Inflammatory macrophage (primary cell): ENCODE measurements at places on chromosomes 12 and 14.

DNA sequence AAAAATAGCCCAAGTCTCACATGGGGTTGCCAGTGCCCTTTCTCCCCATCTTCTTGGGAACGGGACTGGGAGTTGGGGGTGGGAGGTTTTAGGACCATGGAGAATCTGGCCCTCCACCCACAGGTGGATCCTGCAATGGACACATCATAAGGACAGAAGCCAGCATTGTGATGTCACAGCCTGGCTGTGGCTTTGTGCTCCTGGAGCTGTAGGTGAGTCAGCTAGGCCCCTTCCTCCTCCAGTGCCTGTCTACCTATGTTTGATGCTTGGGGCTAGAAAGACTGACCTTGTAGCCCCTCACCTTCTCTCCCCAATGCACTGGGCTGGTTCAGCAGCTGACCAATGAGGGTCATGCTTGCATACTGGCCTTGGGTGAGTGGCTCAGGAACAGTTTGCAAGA is at the start of gene CCDC197:
Gene CCDC197 (plus strand): TSS at position 220 of the 400 bp plus-strand sequence. CDS start 831 bp downstream, outside the sequence.
- no peak for DNase-seq

DNA sequence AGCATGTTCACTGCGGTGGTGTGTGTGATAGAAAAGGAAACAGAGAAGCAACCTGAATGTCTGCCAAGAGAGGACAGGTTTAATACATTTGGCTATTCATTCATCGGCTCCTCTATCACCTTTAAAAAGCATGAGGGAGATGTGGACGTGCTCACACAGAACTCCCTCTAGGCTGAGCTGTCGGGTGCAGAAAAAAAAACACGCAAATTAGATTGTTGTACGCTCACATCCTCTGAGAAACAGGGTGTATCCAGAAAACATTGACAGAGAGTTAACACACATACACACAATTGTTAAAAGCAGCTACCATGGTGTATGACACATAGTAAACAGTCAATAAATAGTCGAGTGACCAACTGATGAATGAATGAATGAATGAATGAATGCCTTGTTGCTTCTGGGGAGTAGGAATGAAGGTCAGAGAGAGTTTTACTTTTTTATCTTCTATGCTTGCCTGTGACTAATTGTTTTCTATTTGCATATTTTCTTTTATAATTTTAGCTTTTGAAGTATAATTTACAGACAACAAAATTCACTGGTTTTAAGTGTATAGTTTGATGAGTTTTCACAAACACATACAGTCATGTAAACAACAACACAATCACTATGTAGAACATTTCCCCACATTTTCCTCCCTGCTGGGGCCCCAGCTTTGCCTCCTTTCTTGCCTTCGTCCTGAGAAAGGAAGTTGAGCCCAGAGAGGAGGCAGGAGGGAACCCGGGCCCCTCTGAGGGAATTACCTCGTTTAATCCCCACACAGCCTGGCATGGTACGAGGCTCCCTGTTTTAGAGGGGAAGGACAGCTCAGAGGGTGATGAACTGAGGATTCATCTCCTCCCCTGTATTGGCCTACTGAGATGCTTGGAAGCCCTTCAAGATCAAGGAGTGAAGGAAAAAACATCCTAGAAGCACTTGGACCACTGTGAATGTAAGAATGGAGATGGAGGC is 19.7 kb upstream of the FAM222A start:
- no peak for DNase-seq

GRCh38 chr14:65360144-65360784 is 52.3 kb upstream of the FUT8 start:
- no peak for DNase-seq

GRCh38 chr12:69834147-69834546 is 9.1 kb downstream of the MYRFL start:
- no peak for DNase-seq

GRCh38 chr14:82759656-82760055 is 1226.0 kb upstream of the SEL1L start:
- DNase-seq, result no peak

- no peak for DNase-seq
These were observed 18.7 kb upstream of the CCDC91 start for GRCh38 chr12:28171356-28172060.

DNA sequence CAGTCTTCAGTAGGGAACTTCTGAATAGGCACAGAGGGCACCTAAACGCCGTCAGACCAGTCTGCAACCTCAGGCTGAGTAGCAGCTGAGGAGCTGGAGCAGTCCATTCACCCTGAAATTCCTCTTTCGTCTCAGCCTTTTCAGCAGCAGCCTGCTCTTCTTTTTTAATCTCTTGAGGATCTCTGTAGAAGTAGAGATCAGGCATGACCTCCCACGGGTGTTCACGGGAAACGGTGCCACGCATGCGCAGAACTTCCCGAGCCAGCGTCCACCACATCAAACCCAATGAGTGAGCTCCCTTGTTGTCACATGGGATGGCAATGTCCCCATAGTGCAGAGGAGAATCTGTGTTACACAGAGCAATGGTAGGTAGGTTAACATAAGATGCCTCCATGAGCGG is 11.1 kb upstream of the MARK3 start:
- no peak for DNase-seq

GRCh38 chr12:116544656-116545055 is 14.5 kb upstream of the MAP1LC3B2 start:
- DNase-seq, result no peak

GRCh38 chr12:2301531-2302461 is 249.0 kb downstream of the CACNA1C start:
- DNase-seq, result no peak

DNA sequence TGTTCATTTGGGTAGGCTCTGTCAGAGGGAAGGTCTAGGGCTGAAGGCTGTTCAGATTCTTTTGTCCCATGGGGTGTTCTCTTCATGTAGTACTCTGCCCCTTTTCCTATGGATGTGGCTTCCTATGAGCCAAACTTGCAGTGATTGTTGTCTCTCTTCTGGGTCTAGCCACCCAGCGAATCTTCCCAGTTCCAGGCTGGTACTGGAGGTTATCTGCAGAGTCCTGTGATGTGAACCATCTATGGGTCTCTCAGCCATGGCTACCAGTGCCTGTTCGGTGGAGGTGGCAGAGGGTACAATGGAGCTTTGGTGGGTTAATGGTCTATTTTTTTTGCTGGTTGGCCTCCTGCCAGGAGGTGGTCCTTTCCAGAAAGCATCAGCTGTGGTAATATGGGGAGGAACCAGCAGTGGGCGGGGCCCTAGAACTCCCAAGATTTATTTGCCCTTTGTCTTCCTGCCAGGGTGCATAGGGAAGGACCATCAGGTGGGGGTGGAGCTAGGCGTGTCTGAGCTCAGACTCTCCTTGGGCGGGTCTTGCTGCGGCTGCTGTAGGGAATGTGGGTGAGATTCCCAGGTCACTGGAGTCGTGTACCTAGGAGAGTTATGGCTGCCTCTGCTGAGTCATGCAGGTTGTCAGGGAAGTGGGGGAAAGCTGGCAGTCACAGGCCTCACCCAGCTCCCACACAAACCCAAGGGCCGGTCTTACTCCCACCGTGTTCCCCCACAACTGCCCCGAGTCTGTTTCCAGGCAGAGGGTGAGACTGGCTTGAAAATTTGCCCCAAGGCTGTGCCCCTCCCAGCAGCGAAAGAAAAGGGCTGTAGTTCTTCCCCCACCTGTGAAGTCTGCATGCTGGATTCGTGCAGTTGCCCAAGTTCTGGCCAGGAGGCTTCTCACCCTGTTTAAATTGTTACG is 17.5 kb downstream of the MTRFR start:
- no peak for DNase-seq

GRCh38 chr12:89674326-89674942 is 34.2 kb downstream of the ATP2B1 start:
- no peak for DNase-seq

DNA sequence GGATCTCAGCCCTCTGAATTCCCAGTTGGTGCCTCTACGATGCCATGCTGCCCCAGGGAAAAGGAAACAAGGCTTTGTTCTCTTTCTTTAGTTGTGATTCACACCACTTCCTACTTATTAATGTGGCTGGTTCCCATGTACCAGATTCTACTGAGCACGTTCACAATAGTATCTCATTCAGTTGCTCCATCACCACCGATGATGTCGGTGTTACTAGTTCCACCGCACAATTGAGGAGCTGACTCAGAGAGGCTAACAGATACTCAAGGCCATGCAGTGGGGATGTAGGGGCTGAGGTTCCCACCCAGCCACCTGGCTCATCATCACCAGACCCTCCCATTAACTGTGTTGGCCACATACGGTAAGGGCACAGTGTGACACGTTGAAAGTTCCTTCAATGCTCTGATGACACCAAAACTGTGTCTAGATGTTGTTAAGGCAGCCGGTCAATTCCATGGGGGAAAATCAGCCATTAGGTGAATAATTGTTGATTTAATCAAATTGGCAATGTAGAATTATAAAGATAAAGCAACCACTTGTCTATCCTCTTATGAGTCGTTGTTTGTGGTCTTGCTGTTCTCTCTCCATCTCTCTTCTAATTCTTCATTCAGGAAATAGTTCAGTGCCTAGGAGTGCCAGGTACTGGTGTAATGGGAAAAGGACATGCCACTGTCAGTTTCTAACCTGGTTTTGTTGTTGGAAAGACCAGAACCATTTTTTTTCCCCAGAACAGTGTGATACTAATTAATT is 244.2 kb upstream of the CRY1 start:
- peak; percentile 9 for DNase-seq

DNA sequence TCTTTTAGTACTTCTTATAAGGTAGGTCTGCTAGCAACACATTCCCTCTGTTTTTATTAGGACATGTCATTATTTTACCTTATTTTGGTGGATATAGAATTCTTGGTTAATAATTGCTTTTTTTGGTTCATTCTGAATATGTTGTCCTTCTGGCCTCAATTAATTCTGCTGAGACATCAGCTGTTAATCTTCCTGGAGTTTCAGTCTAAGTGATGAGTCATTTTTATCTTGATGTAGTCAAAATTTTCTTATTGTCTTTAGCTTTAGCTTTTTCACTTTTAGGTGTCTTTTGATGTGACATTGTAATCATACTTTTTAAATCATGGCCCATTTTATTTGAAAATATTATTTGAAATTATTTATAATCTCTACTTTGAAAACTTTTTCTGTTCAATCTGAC is 104.9 kb upstream of the PMCH start:
- DNase-seq, result no peak

- DNase-seq, result peak; percentile 36
These were observed 136.1 kb downstream of the FGD4 start for GRCh38 chr12:32535288-32535999.

DNA sequence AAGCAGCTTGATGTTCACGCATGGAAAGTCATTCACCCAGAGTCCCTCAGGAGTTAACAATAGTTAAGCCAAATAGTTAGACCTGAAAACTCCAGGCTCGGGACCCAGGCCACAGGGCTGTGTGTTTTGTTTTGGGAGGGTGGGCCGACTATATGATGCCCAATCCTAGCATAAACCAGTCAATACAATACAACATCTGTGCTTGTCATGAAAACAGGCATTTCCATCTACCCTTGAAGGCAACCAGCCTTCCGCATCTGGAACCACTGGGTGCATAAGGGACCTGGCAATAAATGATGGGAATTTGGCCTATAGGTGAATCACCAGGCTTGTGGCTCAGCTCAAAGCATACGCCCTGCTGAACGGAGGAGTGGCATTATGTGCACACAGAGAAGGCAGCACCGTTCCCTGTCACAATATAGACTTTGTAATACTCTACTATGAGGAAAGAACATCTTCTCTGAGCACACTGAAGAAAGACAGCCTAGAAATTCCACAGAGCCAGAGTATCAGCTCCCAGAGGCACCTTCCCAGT is 91.0 kb upstream of the FOXN3 start:
- no peak for DNase-seq

DNA sequence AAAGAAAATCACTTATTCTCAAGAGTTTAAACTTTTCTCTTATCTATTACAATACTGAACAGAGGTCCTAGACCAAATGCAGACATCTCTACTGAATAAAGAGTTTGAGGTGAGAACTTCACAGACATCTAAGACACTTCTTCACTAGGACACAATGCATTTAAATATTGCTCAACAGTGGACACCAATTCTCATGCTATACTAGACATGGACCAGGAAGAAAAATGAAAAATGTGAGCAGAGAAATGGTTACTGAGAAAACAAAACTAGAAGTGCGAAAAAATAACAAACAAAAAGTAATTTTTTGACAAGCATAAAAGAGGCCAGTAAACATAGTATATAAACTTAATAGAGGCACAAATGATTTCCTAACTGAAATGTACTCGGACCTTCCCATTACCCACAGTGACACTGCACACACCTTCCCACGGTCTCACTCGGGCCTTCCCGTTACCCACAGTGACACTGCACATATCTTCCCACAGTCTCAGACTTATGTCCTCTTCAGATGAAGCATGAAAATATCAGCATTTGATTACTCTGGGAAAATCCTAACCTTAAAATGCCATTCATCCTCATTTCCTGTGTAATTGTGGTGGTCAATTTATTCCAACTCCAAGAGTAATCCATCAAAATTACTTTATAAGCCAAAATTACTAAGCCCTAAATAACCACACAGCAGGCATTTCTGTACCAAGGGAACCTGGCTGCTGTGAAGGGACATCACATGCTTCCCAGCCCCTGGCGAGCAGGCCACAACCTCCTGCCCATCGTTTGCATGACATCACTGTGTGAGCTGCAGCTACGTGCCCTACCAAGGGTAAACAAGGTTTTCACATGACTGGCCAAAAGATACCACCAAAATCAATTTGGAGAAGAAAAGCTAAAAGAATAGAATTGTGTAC is 6.4 kb downstream of the SLC15A4 start:
- peak; percentile 67 for DNase-seq
